NCI-H1092 (cell line): ENCODE measurements at places on chromosomes 3 and 15.

GRCh38 chr3:52683611-52684010, 2.1 kb downstream of the PBRM1 start:
- DNase-seq, result no peak

- no peak for DNase-seq
Observed at GRCh38 chr3:160169139-160169976, 55.9 kb upstream of the C3orf80 start.

DNA sequence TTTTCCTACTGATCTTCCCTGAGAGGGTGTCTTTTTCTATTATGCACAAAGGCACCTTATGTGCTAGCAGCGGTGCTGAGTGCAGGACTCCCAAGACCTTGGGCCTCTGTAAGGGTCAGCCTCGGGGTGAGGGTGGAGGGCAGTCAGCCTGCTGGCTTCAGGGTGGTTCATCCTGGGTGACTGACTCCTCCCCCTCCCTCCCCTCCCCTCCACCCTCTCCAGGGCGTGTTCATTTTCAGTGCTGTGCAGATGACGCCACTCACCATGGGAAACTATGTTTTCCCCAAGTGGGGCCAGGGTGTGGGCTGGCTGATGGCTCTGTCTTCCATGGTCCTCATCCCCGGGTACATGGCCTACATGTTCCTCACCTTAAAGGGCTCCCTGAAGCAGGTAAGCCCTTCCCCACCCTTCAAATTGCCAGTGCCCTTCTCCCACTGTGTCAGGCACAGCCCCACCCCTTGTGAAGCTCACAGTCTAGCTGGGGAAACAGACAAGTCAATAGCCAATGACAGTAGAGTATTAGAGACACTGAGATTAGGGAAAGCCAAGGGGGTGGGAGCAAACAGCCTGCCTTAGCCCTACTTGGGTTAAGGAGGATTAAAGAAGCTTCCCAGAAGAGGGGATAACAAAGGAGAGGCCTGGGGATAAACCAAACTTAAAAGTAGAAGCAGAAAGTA, 41.9 kb downstream of the SLC6A1 start:
- DNase-seq, result no peak

GRCh38 chr3:44721231-44722102, 8.0 kb upstream of the ZNF501 start:
- no peak for DNase-seq

DNA sequence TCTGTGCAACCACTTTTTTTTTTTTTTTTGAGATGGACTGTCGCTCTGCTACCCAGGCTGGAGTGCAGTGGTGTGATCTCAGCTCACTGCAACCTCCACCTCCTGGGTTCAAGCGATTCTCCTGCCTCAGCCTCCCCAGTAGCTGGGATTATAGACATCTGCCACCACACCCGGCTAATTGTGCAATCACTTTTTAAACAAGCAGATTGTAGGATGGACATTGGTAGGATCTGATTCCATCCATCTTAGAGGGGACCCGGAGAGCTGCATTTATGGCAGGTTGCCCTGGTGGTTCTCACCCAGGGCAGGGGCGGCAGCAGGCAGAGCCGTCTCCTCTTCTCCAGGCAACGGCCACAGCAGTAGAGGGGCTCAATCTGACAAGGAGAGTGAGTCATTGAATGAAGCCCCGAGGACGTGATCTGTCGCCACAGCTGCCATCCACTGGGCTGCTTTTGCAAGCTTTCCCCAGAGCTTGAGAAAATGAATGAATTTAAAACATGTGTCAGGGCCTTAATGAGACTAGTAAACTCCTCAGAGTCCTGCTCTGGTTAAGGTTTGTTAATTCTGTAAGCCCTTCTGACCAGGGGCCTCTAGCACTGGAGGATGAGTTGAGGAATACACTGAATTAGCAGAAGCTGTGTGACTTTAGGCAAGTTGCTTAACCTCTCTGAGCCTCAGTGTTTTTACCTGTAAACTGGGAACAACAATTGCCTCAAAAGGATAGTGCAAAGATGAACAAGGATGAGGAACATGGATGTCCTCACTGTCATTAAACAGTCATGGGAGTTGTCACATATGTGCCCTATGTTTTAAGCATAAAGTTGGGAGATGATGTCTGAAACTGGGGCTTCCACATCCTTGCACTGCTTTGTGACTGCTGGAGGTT, 129.1 kb downstream of the ASB7 start:
- DNase-seq, result no peak

GRCh38 chr3:195075199-195075940, 195.6 kb downstream of the XXYLT1 start:
- DNase-seq, result no peak

- DNase-seq, result no peak
Observed at GRCh38 chr3:96779810-96780209, 34.6 kb upstream of the EPHA6 start.

DNA sequence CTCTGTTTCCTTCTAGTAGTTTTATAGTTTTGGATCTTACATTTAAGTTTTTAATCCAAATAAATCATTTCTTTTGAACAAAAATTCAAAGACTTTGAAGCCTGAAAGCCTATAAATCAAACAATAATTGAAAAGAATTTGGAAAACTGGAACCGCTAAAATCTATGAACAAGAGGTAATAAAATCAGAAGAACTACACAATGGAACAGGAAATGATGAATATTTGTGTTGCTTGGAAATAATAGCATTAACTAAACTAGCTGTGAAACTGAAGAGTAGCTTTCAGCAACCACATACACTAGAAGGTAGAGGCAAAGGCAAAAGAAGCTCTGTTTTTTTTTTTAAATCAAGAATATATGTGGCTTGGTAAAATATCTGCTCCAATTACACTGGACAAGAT, 147.9 kb upstream of the ABI3BP start:
- DNase-seq, result no peak

DNA sequence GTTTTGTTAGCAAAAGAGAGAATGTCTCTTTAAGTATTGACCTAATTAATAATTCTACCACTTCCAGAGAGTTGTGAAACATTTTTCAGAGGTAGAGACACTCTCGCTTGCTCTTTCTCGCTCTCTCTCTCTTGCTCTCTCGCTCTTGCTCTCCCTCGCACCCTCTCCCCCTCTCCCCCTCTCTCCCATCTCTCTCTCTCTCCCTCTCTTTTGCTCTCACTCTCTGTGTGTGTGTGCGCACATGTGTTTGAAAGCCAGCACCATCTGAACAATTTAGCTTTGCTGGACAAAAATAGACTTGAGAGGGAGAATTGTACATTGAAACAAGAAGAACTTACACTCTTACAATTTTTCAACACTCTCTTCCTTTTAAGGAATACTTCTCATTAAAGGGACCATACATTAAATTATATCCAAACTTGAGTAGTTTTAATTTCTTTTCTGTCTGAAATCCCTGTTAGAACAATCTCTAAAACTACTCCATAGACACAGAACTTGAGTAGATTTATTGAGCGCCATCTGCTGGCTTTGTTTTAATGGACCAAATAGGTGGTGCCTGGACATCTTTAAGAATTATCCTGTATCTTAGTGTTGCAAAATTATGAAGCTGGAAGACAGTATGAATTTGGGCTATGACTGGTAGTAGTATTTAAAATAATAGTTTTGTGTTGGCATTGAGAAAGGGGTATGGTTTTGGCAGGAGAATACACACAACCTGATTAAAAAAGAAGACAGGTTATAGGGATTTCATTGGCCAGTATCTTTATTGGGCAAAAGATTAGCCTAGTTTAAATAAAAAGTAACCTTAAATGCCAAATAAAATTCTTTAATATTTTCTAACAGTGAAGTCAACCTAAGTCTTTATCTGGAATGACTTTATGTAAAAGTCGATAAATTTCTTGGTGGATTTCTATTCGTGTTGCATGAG, 124.6 kb downstream of the AKAP13 start:
- peak; percentile 16 for DNase-seq

DNA sequence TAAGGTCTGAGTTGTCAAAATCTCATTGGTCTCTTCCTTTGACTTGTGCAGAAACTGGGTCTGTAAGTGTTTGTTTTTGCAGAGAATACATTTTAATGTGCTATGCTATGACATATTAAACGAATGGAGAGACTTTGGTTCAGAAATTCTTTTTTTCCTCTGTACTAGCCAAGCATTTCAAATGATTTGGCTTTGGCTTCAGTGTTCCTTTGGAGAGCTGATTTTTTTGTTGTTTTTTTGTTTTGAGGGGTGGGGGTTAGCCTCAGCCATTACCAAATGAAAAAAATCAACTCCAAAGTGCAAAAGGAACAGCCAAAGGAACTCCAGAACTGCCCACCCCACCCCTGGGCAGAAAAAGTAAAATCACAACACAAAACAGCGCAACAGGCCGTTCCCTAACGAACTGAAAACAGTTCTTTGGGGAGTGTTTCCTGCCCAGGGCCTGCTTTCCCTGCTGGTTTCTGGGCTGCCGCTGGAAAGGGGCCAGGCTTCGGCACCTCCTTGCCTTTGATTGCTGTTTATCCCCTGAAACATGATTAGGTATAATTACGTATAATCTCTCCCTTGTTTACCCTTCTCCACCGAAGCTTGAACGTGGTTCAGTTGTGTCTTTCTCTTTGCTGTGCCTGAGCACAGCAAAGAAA, 57.6 kb upstream of the NEO1 start:
- peak; percentile 17 for DNase-seq

DNA sequence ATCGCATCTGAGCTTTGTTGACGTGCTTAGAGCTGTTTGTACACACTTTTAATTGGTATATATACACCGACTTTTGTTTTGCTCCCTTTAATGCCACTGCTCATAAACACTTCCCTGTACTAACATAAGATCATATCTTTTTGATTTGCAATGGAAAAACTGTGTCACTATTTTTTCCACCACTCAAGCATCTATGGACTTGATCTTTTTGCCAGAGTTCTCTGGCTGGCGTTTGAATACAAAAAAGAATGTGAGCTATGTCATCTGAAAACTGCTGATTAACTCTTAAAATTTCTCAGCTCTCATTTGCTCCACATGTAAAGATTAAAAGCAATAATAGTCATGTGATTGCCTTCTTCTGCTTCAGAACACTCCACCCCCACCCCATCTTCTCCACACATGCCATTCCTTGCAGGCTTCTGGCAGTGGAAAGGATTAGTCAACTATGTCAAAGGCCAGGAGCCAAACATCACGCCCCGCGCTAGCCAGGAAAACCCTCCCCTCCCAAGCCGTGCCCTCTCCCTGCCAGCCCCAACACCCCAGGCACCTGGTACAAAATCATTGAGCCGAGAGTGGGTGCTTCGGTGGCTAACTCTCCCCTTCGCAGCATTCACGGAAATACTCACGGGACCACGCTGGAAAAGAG, 123.4 kb upstream of the MEF2A start:
- DNase-seq, result no peak

DNA sequence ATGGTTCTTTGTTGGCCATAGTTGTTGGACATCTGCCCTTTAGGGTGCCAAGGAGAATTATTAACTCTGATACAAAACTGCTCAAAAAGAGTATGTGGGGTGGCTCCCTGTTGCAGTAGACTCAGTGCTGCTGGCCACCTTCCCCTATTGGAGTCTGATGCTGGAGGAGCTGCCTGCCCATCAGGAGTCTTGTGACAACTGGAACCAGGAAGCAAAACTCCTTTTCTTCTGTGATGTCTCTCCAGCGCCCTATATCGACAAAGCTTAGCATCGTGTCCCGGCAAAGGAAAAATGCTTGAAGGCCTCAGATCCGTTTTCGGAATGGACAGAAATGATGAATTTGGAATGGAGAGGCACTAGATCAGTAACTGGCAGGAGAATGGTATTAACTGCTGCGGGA, 23.5 kb downstream of the PAK2 start:
- no peak for DNase-seq

DNA sequence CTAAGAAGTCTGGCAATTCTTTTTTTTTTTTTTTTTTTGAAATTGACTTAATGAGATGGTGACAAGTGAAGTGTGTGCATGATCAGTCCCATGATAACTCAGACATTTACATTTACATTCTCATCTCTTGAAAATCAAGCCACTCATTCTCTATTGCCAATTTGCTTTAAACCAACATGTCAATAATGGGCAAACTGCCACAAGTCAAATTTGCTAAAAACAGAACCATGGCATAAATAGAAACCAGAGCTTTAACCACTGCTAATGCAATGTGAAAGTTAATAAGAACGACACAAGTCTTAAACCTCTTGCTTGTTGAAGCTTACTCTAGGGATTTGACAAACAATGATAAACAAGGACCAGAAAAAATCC, 12.0 kb upstream of the COL8A1 start:
- DNase-seq, result no peak

GRCh38 chr3:120769436-120769835, 26.9 kb downstream of the GTF2E1 start:
- DNase-seq, result no peak

DNA sequence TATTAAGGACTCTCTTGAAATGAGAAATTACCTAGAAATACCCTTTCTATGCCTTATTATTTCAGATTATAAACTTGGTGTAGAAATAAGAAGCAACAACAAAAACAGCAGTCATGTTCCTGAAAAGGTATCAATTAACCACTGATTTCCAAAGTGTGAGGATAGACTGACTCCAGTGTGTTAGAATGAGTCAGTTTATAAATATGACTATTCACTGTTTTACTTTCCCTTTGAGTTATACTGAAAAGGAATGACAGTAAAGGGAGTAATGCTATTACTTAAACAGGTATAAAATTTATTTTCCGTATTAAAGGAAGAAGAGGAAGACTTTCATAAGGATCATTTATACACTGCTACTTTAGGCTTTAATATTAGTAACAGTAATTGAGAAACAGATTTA, 12.9 kb downstream of the GMNC start:
- DNase-seq, result no peak

- DNase-seq, result no peak
Observed at GRCh38 chr3:169272532-169272931, 391.0 kb downstream of the MECOM start.

DNA sequence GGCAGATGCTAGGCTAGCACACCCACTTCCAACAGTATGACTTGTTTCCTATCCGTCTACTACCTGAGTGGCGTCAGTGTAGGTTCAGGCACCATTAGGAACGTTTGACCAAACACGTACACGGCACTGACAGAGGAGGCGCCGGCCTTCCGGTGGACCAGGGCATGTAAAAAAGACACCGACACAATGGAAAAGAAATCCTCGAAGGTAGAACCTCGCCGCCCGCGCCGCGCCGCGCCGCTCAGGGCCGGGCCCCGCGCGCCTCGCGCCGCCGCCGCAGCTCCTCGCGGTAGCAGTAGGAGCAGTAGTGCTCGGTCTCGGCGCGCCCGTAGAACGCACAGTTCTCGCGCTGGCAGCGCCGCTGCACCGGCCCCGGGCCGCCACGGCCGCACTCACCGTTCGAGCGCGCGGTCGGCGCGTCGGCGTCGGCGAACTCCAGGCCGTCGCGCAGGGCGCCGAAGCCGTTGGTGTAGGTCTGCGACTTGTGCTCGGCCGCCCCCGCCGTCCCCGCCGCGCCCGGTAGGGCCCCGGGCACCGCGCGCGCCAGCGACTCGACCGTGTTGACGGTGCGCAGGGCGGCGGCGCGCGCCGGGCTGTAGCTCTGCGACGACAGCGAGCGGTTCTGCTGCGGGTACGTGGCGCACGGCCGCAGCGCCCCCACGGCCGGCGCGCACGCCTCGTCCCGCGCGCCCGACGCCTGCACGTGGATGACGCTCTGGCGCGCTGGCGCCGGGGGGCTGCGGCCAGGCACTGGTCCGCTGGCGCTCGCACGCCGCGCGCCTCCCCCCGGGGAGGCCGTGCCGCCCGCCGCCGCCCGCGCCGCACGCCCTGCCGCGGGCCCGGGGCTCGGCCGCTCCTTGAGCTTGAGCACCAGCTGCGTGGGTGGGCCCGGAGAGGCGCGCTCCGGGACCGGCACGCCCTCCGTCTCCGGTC, 156.7 kb downstream of the KLF13 start:
- DNase-seq, result no peak

- no peak for DNase-seq
Observed at GRCh38 chr3:174294616-174295015, 564.5 kb upstream of the NAALADL2 start.
